ENCODE measurements at places on chromosomes 7 and 10. TPM values are rescaled to one million over a fixed set of nuclear protein-coding genes. Genes with fewer than 3 reads are reported as not detected.

- no peak overlapping the region for H3K27ac ChIP-seq
- H3K27me3 ChIP-seq: no peaks in the 10 kb centered on the region
- no peak overlapping the region for H3K4me3 ChIP-seq
- H3K4me1 ChIP-seq: no peaks in the 10 kb centered on the region
Observed at GRCh38 chr7:41592236-41592635, 110.7 kb downstream of the INHBA start.

DNA sequence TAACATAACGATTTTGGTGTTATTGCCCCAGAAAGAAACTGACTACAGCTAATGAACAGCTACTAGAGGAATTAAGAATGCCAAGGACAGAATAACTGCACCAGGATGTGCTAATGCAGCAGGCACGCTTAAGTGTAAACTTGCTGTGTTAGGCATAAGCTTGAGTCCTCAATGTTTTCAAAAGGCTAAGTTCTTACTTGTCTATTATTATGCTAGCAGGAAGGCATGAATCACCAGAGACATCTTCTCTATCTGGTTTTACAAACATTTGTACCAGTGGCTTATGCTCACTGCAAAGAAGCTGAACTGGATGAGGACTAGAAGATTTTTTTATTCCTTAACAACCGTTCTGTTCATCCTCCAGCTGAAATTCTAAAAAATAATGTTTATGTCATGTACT is 1035.3 kb downstream of the NRG3 start:
- no peak overlapping the region for H3K4me3 ChIP-seq
- no peak overlapping the region for H3K27ac ChIP-seq
- no peaks in the 10 kb centered on the region for H3K27me3 ChIP-seq
- DNase-seq: no peak
- no peaks in the 10 kb centered on the region for H3K4me1 ChIP-seq
- H3K36me3 ChIP-seq: no peaks in the 10 kb centered on the region

DNA sequence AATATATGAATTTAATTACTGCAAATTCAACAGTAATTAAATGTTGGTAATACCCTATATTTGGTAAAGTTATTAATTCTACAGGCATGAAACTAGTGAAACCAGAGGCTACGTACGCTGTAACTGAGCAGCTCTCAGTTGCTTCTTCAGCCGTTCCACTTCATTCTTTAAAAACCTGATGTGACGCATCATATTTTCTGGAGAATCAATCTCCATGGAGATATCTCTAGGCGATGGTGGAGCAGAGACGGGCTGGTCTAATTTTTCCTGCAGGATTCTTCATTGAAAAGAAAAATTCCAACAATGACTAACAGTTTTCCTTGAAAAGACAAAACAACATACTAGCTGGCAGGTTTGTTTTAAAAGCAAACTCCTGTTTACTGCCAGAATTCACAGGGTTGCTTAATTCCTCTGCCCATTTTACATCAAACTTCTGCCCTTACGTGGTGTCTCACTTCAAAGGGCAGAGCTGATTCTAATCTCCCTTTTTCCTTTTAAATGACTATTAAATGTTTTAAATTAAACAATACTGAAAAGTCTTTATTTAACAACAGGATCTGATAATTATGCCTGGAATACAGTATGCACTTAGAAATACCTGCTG is 59.4 kb upstream of the MRLN start:
- no peaks in the 10 kb centered on the region for H3K4me1 ChIP-seq
- no peak overlapping the region for H3K27ac ChIP-seq
- no peak for DNase-seq
- H3K4me3 ChIP-seq: no peak overlapping the region
- H3K36me3 ChIP-seq: peaks cover 7% of the 10 kb centered on the region

GRID2IP gene
- not detected for total RNA-seq

DNA sequence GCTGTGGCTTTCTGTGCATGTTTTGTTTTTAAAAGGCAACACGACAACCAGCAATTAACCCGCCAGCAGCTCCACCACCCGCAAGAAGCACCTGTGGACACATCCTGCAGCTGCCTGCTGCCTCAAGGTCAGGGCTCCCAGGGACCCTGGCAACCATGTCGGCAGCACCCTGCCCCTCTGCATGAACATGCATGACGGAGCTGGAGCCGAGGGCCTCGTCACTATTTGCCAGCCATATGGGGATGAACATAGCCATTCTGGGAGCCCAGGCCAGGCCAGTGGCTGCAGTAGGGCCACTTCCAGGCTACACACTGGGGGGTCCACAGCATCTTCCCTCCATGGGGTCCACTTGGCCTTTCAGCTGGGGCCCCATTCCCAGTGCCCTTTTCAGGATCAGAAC is 52.9 kb downstream of the CAMK2B start:
- H3K27me3 ChIP-seq: no peaks in the 10 kb centered on the region
- H3K27ac ChIP-seq: no peak overlapping the region
- no peaks in the 10 kb centered on the region for H3K36me3 ChIP-seq
- H3K4me3 ChIP-seq: no peak overlapping the region
- no peak for DNase-seq

All from activated CD4-positive, alpha-beta T cell treated with anti-CD3 and anti-CD28 coated beads, Interleukin-2, amount 10 ng/mL, durations not matched to agents 7 days and 5 days (primary cell).